ENCODE measurements at places on chromosomes 4 and X.

- DNase-seq = no peak
Measured at GRCh38 chrX:105823092-105823455, 735 bp downstream of the NRK start.

DNA sequence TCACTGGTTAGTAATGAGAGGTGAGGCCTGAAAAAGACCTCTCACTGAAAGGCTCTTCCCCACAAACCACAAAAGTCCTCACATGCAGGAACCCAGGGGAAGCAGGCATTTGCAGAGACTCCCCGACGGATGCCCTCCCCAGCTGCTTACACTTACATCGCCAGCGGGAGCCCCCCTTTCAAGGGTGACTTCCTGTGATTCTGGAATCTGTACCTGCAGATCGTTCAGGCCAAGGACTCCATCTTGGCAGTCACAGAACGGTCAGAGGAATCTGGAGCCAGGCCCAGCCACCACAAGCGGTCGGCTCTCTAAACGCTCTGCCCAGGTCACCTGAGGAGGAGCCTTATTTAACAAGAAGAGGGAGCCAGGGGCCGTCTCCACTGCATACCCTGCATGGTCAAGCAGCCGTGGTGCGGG lies 71.3 kb upstream of the STS start:
- DNase-seq = no peak

GRCh38 chr4:137881641-137882040 lies 349.3 kb upstream of the PCDH18 start:
- no peak for DNase-seq

GRCh38 chr4:185016101-185016940 lies 2.0 kb upstream of the HELT start:
- no peak for DNase-seq

DNA sequence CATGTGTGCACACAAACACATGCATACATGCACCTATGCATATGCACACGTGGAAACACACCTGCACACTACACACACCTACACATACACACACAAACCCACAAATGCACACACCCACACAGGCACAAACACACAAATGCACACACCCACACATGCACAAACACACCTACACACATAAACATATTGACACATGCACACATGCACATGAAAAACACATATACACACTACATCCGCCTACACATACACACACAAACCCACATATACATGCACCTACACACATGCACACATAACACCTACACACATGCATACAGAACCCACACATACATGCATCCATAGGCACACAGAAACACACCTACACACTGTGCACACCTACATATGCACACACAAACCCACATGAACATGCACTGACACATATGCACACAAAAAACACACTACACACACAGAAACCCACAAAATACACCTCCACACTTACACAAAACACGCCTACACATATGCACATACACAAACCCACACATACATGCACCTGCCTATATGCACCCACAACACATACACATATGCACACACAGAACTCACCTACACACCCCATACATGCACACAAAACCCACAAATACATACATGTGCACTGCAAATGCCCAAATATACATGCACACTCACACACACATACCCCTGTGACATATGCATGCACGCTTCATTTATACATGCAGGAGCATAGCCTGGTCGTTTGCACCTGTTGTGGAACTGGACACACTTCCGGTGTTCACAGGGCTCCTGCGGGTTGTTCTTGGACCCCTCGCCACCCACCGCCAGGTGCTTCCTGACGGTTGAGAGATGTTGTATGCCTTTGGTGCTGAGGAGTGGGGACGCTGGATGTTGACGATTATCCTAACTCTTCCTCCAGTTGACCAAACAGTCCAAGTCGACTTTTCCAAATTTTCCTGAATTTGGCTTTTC lies 22.1 kb downstream of the CD99 start:
- no peak for DNase-seq

Measured in fibroblast of lung (primary cell).